ENCODE measurements at places on chromosomes 1 and 21. TPM values are rescaled to one million over a fixed set of nuclear protein-coding genes. Genes with fewer than 3 reads are reported as not detected.

GCSAML gene
- total RNA-seq, result not detected

DEPDC1 gene
- total RNA-seq, result 0.23 TPM

DAB1 gene
- total RNA-seq, result not detected

MAP1LC3C gene
- 0.70 TPM for total RNA-seq

G0S2 gene
- 4.4 TPM for total RNA-seq

KRTAP19-3 gene
- not detected for total RNA-seq

LRRC42 gene
- 27.1 TPM for total RNA-seq

SLAMF6 gene
- not detected for total RNA-seq

APCS gene
- total RNA-seq, result not detected

SPSB1 gene
- total RNA-seq, result 48.0 TPM

AADACL3 gene
- not detected for total RNA-seq

FAM151A gene
- not detected for total RNA-seq

RORC gene
- not detected for total RNA-seq

MANEAL gene
- 0.35 TPM for total RNA-seq

RIIAD1 gene
- not detected for total RNA-seq

AUNIP gene
- not detected for total RNA-seq

RAB3B gene
- 3.7 TPM for total RNA-seq

FLG2 gene
- total RNA-seq, result not detected

SYCP1 gene
- total RNA-seq, result not detected

NFIA gene
- 4.6 TPM for total RNA-seq

SPATA21 gene
- not detected for total RNA-seq

PDIK1L gene
- total RNA-seq, result 2.9 TPM

TRABD2B gene
- not detected for total RNA-seq

CD1E gene
- total RNA-seq, result not detected

SNAP47 gene
- 44.9 TPM for total RNA-seq

RHD gene
- not detected for total RNA-seq

CSDE1 gene
- 785 TPM for total RNA-seq

FCN3 gene
- total RNA-seq, result not detected

PLA2G4A gene
- 17.4 TPM for total RNA-seq

CYP4Z1 gene
- not detected for total RNA-seq

CCDC185 gene
- total RNA-seq, result not detected

SPATA45 gene
- total RNA-seq, result not detected

ZFP69B gene
- 7.2 TPM for total RNA-seq

FCRL6 gene
- total RNA-seq, result not detected

PRDM16 gene
- 11.4 TPM for total RNA-seq

C1orf52 gene
- total RNA-seq, result 10.6 TPM

MEX3A gene
- 4.7 TPM for total RNA-seq

DDR2 gene
- 276 TPM for total RNA-seq

DMRTA2 gene
- total RNA-seq, result 0.08 TPM

KIAA0040 gene
- 0.47 TPM for total RNA-seq

TMPRSS2 gene
- total RNA-seq, result not detected

DCDC2B gene
- total RNA-seq, result not detected

ZNF683 gene
- total RNA-seq, result not detected

OLIG1 gene
- not detected for total RNA-seq

PCSK9 gene
- total RNA-seq, result 0.90 TPM

MAN1C1 gene
- 0.08 TPM for total RNA-seq

OR6K3 gene
- total RNA-seq, result not detected

CA6 gene
- total RNA-seq, result not detected

CXADR gene
- total RNA-seq, result 1.6 TPM

Data from smooth muscle cell of the coronary artery (primary cell).